C1 segment of cervical spinal cord (tissue), 14 donors: ENCODE measurements at places on chromosomes 2 and 18.

- DNase-seq = no peak
These were observed 93.5 kb downstream of the SLC4A3 start for GRCh38 chr2:219720956-219721355.

GRCh38 chr2:160583813-160584537 is 90.4 kb upstream of the RBMS1 start:
- no peak for DNase-seq

- no peak for DNase-seq
These were observed 395.6 kb upstream of the TRIB2 start for GRCh38 chr2:12320991-12321641.

- DNase-seq = no peak
These were observed 44.5 kb upstream of the SP3 start for GRCh38 chr2:174009488-174010223.

DNA sequence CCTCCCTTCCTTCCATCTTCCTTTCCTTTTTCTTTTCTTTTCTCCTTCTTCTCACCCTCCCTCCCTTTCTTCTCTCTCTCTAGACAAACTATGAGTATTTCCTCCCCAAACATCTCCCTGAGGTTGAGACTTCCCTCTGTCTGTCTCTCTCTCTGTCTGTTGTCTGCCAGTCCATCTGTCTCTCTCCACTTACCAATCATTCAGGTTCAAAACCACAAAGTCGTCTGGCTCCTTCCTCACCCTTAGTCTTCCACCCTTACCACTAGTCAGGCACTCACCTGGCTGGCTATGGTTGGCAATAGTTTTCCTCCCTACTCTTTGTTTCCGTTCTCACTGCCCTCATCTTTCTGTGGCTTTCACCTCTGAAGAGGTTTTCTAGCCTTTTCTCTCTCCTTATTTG is 12.9 kb downstream of the CCL20 start:
- DNase-seq = no peak

GRCh38 chr2:204647626-204648025 is 102.4 kb downstream of the PARD3B start:
- DNase-seq = no peak

GRCh38 chr2:57864926-57865325 is 181.7 kb upstream of the VRK2 start:
- no peak for DNase-seq

DNA sequence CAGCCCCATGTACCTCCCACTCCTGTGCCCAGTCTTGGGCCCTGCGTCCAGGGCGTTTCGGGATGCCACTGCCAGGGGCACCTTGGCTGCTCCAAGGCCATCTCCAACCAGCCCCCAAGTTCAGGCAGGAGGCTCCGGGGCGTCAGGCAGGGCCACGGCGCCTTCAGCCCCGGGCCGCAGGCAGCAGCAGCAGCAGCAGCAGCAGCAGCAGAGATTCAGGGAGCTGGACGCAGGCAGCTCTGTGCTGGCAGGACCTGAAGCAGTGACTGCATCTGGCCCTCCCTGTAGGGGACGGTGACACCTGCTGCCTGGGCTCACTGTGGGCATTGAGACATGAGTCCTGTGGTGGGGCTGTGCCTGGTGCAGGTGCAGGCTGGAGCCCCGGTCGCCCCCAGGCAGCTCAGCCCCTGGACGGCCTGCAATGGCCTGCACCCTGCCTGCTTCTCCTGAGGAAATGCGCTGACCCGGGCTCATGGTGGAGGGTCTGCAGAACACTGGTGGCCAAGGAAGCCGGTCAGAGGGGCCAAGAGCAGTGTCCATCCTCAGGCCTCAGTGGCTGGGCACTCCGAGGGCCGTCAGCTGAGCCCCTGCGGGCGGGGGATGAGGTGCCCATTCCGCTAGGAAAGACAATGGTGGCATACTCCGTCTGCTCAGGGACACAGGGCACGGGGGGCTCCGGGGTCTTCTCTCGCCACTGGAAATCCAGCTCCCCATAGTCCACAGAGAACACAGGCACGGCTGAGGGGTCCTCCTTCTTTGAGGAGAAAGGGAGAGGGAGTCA is 8.0 kb downstream of the PDCD1 start:
- DNase-seq = no peak

GRCh38 chr2:101087638-101088037 is 63.5 kb downstream of the TBC1D8 start:
- no peak for DNase-seq

DNA sequence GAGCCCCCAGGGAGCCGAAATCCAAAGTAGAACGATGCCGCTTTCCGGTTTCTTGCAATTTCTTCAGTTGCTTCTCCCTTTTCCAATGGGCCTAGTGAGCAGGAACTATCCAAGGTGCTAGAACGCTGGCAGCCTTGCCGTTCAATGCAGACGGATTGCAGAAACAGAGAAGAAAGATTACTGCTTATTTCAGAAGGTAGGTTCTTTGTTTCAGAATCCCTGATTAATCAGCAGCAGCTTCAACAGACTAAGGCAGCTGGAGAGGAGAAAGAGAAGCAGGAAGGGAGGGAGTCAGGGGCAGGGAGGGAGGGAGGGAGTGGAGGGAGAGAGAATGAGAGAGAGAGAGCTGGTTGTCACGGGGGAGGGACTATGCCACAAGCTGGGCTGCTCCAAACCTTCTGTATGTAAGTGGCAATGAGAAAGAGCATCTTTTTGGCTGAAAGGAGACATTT is 576 bp downstream of the NYAP2 start:
- DNase-seq = no peak

GRCh38 chr2:5697562-5697961 is 5.4 kb downstream of the SOX11 start:
- DNase-seq = no peak

DNA sequence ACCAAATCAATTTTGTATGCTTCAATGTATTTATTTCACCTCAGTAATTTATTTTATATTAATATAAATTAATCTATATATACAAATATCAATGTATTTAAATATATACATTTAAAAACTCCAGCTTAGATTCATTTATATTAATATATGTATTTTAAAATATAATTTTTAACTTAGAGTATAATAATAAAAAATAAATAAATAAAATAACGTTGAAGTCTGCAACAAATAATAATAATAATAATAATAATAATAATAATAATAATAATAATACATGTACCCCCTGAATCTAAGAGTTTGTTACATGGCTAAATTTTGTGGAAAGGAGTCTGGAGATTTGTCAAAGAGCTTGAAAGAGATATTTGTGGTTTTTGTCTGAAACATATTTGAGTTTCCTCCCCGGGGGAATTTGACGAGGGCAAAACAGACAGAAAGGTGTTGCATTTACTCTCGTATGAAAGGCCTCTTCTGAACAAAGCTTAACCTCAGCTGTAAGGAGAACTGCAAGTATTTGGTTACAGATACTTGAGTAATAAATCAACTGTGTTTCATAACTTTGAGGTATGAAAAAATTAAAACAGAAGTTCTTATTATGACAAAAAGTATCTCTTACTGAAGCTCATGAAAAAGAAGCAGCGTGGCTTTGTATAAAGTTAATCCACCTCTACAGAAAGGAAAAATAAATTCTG is 93.4 kb downstream of the CDH19 start:
- no peak for DNase-seq

- DNase-seq = no peak
These were observed 458.6 kb upstream of the CDH2 start for GRCh38 chr18:28635530-28635929.

DNA sequence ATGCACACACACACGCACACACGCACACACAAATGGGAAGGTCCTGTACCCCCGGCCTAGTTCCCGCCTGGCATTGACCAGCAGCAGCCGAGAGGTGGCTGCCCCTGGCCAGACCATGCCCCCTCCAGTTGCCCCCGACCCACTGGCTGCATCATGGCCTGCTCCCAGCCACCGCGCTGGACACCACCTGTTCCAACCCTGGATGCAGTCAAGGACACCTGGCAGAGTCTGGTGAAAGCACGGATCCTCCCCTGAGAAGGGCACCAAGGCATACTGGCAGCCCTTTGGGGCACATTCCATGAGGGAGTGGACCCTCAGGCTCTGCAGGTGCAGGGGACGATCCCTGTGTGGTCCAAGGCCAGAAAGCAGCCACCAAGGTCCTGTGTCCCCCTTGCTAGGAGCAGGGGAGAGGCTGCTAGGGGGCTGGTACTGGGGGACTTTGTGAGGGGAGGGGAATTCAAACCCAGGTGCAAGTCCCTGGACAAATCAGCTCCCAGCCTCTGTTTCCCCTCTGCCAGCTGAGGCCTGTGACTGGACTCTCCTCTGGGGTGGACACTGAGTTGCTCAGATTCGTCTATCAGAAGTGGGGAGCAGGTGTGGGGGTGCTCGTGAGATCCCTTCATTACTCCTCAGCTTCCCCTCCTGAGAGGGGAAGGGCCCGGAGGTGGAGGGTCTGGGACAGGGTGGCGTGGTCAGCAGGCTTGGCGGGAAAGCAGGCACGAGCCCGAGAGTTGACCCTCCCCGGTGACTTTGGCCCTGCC is 3.5 kb downstream of the ESPNL start:
- DNase-seq = no peak

DNA sequence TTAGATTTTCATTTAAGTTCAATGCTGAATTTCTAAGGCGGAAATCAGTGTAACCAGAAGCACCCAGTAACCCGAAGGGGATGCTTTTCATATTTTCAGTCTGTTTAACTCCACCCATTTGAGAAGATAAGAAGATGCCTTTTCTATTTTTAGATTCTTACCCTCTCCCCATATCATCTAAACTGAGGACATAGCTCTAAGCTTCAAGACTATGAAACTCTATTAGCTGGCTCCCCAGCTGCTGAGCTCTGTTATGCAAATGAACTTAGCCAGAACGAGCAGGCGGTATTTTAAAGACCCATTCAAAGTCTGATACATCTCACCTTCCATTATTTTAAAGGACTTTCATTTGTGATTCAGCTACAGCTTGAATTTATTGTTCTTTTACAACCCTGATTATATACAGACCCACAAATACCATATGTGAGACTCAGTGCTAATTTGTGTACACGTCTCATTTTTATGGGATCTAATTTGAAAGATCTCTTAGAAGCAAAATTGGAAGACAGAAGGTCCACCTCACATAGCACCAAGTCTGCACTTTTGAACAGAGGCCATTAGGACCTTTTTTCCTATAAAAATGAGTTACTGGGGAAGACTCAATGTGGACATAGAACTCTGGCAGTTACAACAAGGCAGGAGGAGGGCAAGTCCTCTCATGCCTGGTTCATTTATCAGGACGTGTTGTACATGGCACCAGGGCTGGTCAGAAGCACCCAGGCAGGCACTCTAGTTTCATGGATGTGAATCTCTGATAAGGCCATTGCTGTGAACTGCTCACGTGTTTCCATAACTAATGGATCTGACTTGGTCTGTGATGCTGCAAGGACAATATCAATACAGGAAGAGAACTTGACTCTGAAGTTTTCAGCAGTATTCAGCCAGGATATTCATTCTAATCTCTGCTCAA is 16.3 kb downstream of the CDC42EP3 start:
- DNase-seq = no peak

DNA sequence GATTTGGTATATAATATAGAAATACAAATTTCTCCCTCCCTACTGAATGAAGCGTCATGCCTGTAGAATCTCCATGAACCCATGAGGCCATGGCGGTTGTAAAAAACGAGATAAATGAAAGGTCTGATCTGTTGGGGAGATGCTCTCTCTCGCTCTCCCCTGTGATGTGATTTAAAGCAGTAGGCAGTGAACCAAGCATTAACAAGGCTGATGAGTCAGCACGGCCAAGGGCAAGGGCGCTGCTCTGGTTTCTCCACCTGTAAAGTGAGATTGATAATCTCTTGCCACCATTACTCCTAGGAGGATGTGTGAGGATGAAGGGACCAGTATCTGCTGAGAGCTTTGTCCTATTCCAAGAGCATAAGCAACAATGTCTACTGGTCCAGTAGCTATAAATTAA is 553.3 kb downstream of the CMPK2 start:
- no peak for DNase-seq
